Urothelium cell line (cell line): ENCODE measurements at places on chromosomes 5 and 9.

- peak; percentile 13 for DNase-seq
Measured at GRCh38 chr9:88462191-88462590, 72.8 kb upstream of the NXNL2 start.

GRCh38 chr9:137760426-137760825 is 117.2 kb upstream of the CACNA1B start:
- no peak for DNase-seq

GRCh38 chr5:36066540-36067210 is at the start of gene UGT3A2:
TSS of gene UGT3A2 (minus strand) at chr5:36066882. CDS start at chr5:36066789, 93 bp downstream.
- DNase-seq: no peak

GRCh38 chr9:93683331-93684134 is 107.1 kb downstream of the PHF2 start:
- no peak for DNase-seq

DNA sequence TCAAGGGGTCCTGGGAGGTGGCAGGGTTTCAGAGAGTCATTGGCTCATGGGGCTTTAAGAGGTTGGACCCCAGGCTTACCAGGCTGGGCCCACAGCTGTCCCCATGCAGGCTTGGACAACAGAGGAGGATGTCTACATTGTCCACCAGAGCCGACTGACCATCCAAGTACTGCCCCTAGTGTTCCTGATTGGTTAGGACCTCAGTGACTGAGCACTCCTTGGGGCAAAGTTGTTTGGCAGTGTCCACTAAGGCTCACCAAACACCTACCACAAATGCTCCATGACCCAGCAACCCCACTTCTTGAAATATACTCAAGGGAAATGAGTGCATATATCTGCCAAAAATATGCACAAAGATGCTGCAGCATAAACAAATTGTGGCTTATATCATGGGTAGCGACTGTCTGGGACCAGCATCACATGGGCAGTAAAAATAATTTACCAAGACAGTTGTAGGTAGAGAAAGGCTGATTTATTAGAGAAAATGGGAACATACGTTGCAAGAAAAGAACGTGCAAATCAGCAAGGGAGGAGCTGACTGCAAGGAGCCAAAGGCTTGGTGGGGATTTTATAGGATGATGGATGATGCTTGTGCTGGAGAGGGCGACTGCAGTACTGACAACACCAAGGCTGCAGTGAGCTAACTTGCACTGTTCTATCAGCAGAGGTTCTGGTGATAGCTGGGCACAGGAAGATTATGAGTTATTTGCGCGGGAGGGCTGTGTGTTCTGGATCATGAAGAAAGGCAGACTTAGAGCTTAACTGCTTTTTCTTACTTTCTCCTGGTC is 265.2 kb downstream of the GADD45G start:
- no peak for DNase-seq

DNA sequence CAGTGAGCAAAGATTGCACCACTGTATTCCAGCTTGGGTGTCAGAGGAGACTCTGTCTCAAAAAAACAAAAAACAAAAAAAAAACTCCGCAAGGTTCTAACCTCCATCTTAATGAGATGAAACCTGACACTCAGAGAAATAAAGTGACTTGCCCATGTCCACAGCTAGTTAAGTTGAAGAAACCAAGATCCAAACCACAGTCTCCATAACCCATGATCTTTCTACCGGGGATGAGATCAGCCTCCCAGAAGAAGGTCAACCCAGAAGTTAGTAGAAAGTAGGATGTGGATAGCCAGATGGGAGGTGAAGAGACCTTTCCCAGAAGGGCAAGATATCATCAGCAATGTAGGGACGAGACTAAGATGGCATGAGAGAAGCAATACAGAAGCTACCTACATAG is 140.4 kb upstream of the ADRA1B start:
- DNase-seq: no peak

- DNase-seq: no peak
Measured at GRCh38 chr5:16558984-16559629, 57.7 kb downstream of the RETREG1 start.

GRCh38 chr5:134798468-134798867 is 39.9 kb downstream of the DDX46 start:
- DNase-seq: no peak

- no peak for DNase-seq
Measured at GRCh38 chr9:14158916-14159315, 155.0 kb downstream of the NFIB start.

GRCh38 chr9:131666774-131667173 is 73.1 kb downstream of the RAPGEF1 start:
- no peak for DNase-seq
